Hair follicle dermal papilla cell (primary cell): ENCODE measurements at places on chromosomes 5 and 9. TPM values are rescaled to one million over a fixed set of nuclear protein-coding genes. Genes with fewer than 3 reads are reported as not detected.

The OR1J4 gene
- 0.49 TPM in 1 of 2 replicates, not detected in the other for total RNA-seq

The CDH9 gene
- 0.12 TPM in 1 of 2 replicates, not detected in the other for total RNA-seq

The DNAI1 gene
- total RNA-seq = not detected in 2 replicates

The TRIM32 gene
- total RNA-seq = 53.2 and 62.8 TPM in 2 replicates

The ZNF366 gene
- total RNA-seq = under 0.01 TPM in 1 of 2 replicates, not detected in the other

The NFIB gene
- 7.8 and 13.7 TPM in 2 replicates for total RNA-seq

The IRX2 gene
- 28.6 and 29.6 TPM in 2 replicates for total RNA-seq

The TXNDC8 gene
- total RNA-seq = not detected in 2 replicates

The SPINK4 gene
- not detected in 2 replicates for total RNA-seq

The SLC25A48 gene
- not detected in 2 replicates for total RNA-seq

The FAT2 gene
- total RNA-seq = 6.6 and 21.9 TPM in 2 replicates
